ENCODE measurements at places on chromosomes 11 and 22. TPM values are rescaled to one million over a fixed set of nuclear protein-coding genes. Genes with fewer than 3 reads are reported as not detected.

The RFPL3 gene
- total RNA-seq = not detected

The TNNI2 gene
- total RNA-seq = not detected

- DNase-seq = no peak
These were observed 12.7 kb upstream of the MIEF1 start for GRCh38 chr22:39489094-39490068.

DNA sequence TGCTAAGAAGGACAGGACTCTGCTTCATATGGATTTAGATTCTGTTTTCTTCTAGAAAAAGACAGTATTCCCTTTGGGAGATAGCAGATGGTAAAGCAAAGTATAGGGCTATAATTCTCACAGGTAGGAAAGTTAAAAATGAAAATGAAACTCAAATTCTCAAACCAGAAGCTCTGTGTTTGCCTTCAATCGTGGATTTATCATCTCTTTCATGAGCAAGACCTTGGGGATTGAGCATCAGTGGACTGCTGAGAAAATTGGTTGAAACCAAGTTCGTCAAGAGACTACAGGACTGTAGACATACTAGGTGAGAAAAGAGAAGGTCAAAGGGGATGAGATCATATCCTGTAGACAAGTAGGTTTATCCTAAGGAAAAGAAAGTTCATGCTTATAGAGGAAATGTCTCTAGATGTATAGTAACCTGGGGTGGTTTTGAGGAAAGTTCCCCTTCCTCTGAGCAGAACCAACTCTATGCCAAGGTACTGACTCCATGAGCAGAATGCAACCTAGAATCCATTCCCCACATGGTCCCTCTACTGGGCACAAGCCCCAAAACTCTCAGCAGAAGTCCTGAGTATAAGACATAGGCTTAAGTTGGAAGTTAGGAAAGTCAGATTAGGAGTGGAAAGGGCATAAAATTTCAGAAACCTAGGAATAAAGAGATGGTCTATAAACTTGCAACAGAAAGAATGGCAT lies 46.5 kb downstream of the SLC5A12 start:
- no peak for DNase-seq

GRCh38 chr11:117834068-117834810 lies 9.7 kb upstream of the FXYD2 start:
- DNase-seq = no peak

- DNase-seq = no peak
These were observed 1.0 kb downstream of the ZBTB16 start for GRCh38 chr11:114060392-114061047.

- DNase-seq = no peak
These were observed 99.0 kb downstream of the CASP12 start for GRCh38 chr11:104799251-104799650.

GRCh38 chr11:72553706-72554105 lies 119.4 kb upstream of the CLPB start:
- no peak for DNase-seq

DNA sequence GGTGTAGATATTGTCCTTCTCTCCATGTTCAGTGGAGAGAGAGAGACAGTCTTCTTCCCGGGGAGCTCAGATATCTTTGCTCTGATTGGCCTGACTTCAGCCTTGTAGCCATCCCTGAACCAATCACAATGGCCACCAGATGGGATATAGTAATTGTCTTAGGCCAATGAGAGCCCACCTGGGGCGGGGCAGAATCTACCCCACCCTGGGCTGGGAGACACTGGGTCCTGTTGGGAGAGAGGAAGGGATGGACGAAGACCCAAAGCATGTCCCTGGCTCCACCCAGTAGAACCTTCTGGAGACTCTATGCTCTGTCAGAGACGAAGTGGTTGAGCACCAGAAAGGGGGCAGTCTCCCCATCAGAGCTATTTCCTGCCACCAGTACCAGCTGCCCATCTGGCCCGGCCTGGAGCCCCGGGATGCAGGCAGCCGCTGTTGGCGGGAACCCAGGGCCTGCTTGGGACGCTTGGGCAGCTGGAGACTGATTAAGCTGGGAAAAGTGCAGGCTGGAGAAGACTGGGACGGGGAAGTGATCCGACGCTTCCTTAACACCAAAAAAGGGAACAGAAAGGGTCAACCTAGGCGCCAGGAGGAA lies 31.6 kb upstream of the CBX7 start:
- DNase-seq = no peak

Measured in H4 (cell line).